Left lung (tissue), 14 donors: ENCODE measurements at places on chromosomes 5 and 9.

GRCh38 chr9:10055886-10056395, 556.9 kb downstream of the PTPRD start:
- no peak for DNase-seq

- DNase-seq, result no peak
Observed at GRCh38 chr5:85077581-85077980, 692.9 kb upstream of the EDIL3 start.

DNA sequence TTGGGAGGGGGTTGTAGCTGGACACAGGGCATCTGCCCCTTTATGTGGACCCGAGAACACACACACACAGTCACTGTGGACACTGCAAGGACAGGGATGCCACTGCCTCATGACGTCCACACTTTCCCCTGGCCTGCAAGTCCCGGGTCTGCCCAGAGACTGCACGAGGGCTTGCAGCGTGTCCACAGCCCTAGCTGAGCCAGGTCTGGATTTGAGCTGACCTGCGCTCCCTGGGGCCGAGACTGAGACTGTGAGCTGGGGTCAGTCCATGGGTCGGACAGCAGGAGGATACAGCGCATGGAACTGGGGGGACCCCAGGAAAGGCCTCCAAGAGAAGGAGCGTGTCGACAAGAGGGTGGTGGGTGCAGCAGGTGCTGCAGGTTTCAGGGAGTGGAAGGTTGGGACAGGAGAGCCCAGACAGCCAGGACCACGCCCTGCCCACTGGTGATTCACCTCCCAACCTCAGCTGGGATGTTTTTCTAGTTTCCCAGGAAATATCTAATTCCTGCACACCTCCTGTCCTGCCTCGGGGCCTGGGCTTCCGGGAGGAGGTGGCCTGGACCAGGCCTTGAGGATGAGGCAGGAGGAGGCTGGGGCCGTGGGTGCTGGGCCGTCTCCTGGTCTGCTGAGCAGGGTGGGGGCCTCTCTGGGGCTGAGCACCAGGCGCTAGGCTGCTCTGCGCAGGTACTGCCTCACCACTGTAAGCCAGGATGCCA, 806 bp upstream of the RNF224 start:
- DNase-seq, result no peak

DNA sequence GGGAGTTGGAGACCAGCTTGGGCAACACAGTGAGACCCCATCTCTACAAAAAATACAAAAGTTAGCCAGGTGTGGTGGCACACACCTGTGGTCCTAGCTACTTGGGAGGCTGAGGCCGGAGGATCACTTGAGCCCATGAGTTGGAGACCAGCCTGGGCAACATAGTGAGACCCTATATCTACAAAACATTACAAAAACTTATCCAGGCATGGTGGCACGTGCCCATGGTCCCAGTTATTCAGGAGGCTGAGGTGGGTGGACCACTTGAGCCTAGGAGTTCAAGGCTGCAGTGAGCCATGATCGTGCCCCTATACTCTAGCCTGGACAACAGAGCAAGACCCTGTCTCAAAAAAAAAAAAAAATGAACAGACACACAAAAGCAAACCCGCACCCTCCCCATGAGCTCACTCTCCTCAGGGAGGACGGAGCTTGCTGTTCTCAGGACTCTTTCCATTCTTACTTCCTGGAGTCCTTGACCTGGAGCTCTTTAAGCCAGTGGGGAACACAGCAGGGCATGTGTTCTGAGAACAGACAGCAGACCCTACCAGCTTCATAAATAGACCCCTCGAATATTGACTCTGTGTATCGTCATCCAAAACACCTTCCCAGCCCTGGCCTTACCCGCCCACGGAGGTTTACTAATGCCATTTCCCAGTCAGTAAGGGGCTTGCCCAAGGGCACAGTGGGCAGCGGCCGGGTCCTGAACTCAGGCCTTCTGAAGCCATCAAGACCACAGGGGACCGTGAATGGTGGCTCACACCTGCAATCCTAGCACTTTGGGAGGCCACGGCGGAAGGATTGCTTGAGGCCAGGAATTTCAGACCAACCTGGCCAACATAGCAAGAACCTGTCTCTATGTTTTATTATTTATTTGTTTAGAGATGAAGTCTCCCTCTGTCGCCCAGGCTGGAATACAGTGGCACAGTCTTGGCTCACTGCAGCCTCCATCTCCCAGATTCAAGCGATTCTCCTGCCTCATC, 11.1 kb downstream of the PTGES2 start:
- DNase-seq, result no peak

- DNase-seq, result peak; percentile 23
Observed at GRCh38 chr5:96333391-96333790, 99.7 kb downstream of the PCSK1 start.

DNA sequence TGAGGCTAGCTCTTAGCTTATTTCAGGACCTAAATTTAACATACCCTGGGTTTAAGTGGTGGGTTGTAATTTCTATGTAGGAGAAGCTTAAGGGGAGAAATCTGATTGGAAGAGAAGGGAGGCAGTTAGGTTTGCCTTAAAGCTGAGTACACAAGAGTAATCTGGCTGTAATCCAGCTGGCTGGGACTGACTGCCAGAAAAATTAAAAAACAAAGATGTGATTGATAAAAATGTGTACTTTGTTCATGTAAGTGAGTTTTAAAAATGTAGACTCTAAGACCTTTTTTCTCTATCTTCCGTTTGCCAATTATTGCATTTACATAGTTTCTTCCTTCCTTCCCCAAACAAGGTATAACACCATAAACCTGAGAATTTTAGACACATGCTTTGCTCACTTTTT, 17.5 kb upstream of the MSMP start:
- no peak for DNase-seq

DNA sequence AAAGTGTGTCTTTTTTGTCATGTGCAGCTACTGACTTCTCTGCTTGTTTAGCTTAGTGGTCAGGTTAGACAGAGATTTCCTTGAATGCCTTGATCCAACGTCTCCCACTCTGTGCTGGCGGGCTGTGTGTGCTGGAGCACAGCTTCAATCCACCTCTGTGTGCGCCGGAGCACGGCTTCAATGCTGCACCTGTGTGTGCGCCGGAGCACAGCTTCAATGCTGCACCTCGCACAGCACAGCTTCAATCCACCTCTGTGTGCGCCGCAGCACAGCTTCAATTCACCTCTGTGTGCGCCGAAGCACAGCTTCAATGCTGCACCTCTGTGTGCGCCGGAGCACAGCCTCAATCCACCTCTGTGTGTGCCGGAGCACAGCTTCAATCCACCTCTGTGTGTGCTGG, 69.0 kb upstream of the PHYKPL start:
- no peak for DNase-seq

GRCh38 chr5:152632360-152632759, 227.3 kb upstream of the NMUR2 start:
- DNase-seq, result no peak

GRCh38 chr5:61840361-61840760, 465.6 kb upstream of the KIF2A start:
- DNase-seq, result no peak

DNA sequence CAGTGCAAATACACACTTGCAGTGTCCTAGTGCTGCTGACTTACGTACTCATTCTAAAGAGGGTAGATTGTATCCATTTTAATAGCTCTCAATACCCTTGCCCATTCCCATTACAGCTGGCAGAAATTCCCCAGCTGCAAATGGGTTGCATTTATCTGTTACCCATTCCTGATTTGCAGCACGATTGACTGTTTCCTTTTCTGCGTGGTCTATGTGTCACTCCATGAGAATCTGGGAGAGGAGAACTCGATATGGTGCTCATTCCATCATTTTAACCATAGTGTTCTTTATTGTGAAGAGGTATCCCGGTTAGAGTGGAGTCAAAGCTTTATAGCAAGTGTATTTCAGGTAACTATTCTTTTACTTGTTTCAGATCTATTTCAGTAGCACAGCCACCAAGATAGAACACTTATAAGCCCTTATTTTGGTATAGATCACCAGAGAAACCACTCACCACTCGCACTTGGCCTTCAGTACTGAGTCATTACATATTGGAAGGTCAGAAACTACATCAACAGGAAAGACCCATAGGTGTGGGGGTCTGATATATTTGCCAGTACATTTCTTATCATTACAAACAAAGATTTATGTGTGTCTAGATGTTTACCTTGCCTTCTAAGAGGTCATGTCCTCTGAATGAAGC, 139.5 kb downstream of the MUSK start:
- no peak for DNase-seq

- no peak for DNase-seq
Observed at GRCh38 chr9:110260911-110261310, 4.6 kb upstream of the TXN start.

DNA sequence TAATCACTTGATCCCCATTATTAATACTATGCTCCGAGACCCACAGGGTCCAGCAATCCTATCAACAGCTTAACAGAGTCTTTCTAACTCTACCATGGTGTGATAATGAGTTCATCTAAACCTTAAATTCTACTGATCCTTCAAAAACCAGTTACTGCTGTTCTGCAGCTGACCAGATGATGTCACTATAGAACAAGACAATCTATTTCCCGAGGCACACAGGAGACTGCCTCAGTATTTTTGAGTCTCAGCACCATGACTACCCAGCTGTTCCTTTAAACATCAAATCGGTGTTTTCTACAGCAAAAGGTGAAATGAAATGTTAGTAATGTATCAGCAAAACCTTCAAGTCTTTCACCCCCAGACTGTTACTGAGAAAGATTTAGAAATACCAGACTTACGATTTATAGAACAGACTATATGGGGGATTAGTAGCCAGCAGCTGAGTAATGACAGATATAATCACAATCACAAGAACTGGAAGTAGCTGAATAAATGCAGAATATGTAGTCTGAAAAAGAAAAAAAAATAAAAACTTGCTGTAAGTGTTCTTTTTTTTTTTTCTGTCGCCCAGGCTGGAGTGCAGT, 16.9 kb downstream of the DNAJC18 start:
- DNase-seq, result no peak

DNA sequence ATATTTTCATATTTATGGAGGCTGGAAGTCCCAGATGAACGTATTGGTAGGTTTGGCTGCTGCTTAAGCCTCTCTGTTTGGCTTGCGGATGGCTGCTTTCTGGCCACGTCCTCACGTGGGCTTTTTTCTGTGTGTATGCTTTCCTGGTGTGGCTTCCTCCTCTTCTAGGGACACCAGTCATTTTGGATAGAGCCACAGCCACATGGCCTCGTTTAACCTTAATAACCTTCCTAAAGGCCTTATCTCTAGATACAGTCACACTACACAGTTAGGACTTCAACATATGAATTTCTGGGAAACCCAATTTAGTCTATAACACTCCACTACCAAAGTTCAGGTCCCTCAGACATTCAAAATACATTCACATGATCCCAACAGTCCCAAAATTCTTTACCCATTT, 26.9 kb downstream of the NUTM2F start:
- DNase-seq, result no peak

- DNase-seq, result no peak
Observed at GRCh38 chr9:98530806-98531386, 177.8 kb downstream of the GABBR2 start.

DNA sequence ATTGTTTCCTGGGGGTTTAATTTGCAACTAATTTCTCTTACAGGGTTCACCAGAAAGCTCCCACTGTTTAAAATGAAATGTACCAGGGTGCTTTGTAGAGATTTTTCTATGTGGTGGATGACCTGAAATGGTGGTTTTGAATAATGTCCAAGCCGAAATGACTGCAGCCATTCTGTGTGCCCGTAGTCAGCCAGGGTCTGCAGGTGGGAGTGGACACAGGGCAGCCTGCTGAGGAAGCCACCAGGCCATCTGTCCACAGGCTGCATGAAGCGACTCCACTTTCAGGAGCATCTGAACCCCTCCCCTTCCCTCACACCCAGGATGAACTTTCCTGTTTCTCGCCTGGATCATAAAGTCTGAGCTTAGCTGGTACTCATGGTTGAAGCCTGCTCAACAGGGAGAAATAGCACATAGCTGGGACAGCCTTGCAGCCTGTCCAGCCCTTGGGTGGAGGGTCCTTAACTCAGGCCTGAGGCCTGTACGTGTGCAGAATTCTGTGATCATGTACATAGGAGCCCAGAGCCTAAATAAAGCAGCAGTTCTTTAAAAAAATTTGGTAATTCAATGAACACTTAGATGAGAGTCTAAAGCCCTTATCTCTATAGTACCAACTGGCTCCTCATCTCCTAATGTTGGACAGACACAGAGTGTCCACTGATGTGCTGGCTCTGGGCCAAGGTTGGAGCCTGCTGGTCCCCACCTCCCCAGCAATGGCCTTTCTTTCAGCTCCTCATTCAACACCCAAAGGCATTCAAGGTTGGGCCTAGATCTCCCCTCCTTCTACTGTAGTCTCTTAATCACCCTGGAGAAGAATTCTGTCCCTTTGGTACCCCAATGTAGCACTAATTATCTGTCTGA, 72.8 kb downstream of the SHB start:
- no peak for DNase-seq

DNA sequence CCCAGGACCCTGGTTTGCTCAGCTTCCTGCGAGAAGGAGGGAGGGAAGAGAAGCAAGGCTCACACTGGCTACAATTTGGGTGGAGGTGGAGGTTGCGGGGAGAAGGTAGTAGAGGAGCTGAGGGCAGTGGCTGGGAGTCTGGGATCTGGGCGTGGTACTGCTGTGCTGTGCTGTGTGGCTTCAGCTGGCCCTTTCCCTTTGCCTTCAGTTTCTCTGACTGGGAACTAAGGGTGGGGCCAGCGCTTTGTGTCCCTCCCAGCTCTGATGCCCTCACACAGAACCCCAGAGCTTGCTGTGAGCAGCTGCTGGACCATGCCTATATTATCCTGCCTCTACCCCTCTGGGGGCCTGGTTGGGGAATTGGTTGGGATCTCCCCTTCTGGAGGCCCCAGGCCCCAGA, 60.9 kb downstream of the RGS3 start:
- DNase-seq, result no peak

DNA sequence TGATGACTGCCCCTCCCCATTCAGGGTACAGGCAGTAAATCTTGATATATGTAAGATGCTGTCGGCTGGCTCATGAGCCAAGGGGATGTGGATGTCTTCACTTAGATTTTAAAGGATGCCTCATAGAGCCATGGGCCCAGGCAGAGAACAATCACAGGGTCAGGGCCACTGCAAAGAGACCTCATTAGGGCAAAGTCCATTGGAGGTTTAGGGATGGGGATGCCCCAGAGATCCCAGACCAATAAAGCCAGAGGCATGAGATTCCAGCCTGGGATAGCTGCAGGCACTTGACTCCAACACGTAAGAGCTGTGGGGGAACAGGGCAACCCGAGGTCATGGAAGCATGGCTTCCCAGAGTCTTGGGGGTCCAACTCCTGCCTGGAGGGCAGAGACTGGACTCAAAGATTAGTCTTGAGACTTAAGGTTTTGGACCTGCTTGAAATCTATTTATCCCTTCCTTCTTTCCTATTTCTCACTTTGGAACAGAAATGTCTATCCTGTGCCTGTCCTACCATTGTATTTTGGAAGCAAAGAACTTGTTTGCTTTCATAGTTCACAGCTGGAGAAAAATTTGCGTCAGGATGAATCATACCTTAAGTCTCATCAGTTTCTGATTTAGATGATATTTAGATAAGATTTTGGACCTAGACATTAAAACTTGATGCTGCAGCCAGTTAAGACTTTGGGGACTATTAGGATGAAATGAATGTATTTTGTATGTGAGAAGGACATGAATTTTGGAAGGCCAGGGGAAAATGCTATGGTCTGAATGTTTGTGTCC, 101.3 kb upstream of the ADRA1B start:
- DNase-seq, result no peak
